Stimulated activated CD4-positive, alpha-beta T cell treated with anti-CD3 and anti-CD28 coated beads, TNF-alpha, amount 100 ng/mL, for 4 hours (primary cell): ENCODE measurements at places on chromosomes 7 and 10.

- no peak for DNase-seq
Observed at GRCh38 chr7:2702594-2702957, 14.6 kb downstream of the AMZ1 start.

DNA sequence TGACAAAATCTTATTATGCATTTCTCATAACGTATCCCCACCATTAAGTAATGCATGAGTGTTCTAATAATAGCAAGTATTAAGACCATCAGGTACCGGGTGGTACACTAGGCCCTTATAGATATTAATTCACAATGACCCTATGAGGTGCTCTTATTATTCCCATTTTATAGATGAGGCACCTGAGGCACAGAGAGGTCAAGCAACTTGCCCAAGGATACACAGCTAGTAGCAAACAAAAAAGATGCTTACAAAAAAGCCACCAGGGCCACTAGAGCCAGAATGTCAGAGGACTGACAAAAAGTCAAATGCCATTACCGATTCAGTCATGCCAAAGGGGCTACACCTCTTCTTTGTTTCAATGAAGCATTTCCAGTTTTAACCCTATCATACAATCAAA lies 5.9 kb downstream of the RSU1 start:
- DNase-seq, result no peak

GRCh38 chr7:1696671-1697498 lies 26.8 kb downstream of the ELFN1 start:
- DNase-seq, result no peak

GRCh38 chr10:48799341-48800006 lies 114.8 kb downstream of the WDFY4 start:
- DNase-seq, result no peak

DNA sequence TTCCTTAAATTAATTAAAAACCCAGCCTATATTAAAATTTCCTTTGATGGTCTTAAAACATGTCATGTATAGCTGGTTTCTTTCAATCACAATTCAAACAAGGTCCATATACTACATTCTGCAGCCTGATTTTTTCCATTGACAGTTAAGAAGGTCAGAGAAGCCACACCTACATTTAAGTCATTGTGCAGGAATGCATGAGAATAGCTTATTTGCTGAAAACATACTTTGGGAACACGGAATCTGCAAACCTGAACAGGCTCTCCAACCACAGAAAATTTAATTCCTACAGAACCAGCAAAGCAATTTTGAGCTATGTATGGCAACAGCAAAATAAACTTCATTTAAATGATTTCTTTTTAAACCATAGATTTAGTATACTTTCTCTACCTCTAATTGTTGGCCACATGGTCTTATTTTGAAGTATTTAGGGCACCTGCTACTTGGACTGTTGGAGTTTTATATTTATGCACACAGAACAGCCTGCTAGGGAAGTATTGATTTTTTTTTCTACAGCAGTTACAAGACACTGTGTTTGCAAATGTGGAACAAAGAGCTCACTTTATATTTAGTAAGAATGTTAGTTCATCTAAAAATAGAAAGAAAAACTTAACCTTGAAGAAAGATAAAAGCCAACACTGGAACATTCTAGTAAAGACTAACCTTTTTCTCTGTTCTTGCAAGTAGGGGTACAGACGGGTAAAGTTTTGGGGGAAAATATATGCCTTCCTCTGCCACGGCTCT lies 240.9 kb upstream of the IMMP2L start:
- DNase-seq, result no peak

- DNase-seq, result no peak
Observed at GRCh38 chr7:50411332-50411731, 38.8 kb downstream of the FIGNL1 start.

- no peak for DNase-seq
Observed at GRCh38 chr7:28806841-28807240, 151.3 kb downstream of the TRIL start.

DNA sequence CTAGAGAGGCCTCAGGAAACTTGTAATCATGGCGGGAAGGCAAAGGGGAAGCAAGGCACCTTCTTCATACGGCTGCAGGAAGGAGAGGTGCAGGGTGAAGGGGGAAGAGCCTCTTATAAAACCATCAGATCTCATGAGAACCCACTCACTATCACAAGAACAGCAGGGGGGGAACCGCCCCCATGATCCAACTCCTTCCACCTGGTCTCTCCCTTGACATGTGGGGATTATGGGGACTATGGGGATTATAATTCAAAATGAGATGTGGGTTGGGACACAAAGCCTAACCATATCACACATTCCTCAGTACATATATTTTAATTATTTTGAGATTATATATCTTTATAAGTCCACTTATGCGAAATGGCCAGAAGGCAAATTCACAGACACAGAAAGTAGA lies 8.9 kb downstream of the HK1 start:
- DNase-seq, result no peak

DNA sequence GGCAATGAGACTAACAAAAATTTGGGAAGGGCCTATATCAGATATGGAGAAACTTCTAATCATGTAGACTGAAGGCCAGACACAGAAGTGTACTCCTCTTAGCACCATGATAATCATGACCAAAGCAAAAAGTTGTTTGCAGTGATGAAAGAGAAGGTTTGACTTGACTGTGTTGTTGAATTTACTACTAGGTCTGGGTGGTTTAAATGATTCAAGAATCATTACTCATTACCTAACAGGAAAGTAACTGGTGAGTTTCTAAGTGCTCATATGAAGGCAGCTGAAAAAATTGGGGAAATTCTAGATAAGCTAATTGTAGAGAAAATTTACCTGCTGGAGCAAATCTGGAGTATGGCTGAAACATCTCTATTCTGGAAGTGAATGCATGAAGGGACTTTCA lies 451.5 kb upstream of the SORCS1 start:
- no peak for DNase-seq

GRCh38 chr10:124366343-124366742 lies 52.4 kb downstream of the OAT start:
- no peak for DNase-seq

GRCh38 chr10:43261578-43262396 lies 5.1 kb downstream of the RASGEF1A start:
- DNase-seq, result no peak

DNA sequence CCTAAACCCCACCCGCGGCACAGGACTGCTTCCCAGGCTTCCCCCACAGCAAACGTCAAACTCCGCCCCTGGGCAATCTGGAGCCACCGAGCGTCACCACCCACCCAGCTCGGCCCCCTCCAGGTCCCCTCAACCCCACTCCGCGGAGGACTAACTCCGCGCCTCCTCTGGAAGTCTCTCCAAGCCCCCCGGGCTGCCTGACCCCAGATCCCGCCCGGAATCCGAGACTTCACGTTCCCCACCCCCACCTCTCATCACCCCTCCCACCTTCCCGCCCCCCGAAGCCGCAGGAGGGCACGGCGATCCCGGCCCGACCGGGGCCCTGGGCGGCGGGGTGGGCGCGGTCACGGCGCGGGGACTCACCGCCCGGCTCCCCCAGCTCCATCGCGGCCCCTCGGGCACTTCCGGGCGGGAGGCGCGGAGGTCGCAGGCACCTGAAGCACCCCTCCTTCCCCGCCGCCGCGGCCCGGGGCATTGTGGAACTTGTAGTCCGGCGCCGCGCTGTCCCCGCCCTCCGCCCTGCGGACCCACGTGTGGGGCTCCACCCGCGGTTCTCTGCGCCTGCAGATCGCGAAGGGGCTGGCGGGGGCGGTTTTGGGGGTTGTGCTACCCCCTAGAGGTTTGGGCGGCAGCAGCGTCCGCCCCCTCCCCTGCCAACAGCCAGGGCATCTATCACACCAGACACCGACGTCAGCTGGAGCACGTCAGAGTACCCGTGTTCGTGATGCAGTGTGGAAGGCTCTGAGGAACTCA lies at the start of gene TMUB1:
Gene TMUB1 (minus strand): TSS at position 423 of the 753 bp plus-strand sequence. CDS start 930 bp downstream, outside the sequence.
- peak; percentile 78 for DNase-seq

- no peak for DNase-seq
Observed at GRCh38 chr10:27899058-27899457, 99.8 kb downstream of the ODAD2 start.

DNA sequence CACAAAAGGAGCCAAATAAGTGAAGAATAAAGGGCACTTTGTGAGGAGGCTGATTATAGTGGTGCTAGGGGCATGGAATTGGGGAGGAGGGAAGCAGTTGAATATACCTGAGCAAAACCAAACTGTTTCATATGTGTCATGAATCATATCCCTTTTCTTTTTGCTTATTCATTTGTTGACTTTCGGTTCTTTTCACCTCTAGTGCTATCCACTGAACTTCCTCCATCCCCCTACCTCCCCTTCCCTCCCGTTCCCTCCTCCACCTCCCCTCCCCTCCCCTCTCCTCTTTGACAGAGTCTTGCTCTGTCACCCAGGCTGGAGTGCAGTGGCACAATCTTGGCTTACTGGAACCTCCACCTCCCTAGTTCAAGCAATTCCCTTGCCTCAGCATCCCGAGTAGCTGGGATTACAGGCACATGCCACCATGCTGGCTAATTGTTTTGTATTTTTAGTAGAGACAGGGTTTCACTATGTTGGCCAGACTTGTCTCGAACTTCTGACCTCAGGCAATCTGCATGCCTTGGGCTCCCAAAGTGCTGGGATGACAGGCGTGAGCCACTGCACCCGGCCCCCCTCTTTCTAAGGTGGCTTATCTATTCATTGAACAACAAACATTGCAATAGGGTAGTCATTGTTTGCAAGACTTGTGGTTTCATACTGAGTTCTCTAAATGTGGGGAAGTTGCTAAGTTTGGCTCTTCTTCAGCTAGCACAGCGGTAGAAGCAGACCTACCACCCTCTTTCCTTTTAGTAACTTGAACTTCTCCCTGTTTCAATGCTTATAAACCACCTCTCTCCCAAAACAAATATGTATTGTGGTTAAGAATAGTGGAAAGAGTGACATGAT lies 150.4 kb upstream of the PRPS1L1 start:
- no peak for DNase-seq

DNA sequence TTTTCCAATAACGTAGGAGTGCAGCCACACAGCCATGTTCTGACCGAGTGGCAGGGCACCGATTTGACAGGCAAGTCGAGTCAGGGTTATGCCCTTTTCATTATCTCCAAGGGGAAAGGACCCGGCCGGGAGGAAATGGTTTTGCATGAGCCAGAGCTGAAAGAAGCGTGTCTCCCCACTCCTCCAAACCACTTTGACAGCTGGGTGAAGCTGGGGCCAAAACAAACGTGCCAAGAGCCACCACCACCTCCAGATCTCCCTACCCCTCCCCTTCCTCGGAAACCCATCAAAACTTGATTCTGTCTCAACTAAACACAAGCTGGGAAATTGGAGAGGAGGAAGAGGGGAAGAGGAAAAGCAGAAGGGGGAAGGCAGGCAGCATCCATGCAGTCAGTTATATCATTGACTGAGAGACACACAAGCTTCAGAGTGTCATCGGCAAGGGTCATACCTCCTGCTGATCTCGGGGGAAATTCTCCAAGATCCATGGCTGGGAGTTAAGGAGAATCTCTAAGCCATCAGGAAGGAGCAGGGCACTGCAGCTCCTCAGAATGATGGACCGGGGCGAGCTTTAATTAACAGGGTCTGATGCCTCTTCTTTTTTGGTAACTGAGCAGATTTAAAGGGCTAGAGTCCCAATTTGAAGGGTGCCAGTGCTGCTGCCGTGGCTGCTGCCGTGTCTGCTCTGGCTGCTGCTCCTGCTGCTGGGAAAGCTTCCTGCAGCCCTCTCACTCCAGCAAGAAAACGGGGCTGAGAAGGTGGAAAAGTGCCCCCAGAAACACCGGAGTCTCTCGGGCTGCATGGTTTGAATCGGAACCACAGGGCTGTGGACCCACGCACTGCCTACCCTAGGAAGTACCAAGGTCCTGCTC lies 34.7 kb upstream of the CALN1 start:
- DNase-seq, result no peak

DNA sequence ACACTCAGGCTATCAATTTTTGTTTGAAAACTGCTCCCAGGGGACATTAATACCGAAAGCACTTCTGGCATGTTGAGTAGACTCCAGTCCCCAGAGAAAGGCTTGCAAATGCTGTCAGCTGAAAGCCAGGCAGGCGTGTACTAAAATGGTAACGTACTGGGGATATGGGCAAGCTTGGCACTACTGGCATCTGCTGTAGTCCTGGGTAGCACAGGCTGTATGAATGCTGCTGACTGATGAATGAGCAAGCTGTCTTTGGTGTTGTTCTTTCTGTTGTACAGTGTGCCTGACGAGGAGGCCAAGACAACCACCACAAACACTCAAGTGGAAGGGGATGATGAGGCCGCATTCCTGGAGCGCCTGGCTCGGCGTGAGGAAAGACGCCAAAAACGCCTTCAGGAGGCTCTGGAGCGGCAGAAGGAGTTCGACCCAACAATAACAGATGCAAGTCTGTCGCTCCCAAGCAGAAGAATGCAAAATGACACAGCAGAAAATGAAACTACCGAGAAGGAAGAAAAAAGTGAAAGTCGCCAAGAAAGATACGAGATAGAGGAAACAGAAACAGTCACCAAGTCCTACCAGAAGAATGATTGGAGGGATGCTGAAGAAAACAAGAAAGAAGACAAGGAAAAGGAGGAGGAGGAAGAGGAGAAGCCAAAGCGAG lies 53.5 kb upstream of the AGBL3 start:
- no peak for DNase-seq

- DNase-seq, result no peak
Observed at GRCh38 chr10:34089253-34089652, 725.8 kb downstream of the PARD3 start.

DNA sequence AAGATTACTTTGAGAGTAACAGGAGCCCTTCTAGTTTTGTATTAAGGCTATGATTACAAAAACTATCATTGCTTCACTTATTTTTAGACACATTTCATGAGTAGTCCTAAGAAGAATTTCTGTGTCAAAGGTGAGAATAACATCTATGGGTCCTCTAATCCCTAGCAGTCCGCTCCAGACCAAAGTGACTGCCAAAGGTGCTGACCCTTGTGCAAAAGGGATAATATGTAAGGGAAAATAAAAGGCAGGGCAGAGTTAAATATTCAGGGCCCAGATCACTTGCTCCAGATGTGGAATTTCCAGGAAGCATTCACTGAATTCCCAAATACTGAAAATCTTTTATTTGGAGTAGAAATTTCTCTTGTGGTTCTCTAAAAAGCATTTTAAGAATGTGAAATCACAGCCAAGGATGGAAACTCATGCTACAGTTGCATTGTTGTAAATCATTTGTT lies 29.3 kb downstream of the RHOBTB1 start:
- no peak for DNase-seq

- no peak for DNase-seq
Observed at GRCh38 chr10:89371987-89372386, 5.9 kb upstream of the IFIT1B start.

DNA sequence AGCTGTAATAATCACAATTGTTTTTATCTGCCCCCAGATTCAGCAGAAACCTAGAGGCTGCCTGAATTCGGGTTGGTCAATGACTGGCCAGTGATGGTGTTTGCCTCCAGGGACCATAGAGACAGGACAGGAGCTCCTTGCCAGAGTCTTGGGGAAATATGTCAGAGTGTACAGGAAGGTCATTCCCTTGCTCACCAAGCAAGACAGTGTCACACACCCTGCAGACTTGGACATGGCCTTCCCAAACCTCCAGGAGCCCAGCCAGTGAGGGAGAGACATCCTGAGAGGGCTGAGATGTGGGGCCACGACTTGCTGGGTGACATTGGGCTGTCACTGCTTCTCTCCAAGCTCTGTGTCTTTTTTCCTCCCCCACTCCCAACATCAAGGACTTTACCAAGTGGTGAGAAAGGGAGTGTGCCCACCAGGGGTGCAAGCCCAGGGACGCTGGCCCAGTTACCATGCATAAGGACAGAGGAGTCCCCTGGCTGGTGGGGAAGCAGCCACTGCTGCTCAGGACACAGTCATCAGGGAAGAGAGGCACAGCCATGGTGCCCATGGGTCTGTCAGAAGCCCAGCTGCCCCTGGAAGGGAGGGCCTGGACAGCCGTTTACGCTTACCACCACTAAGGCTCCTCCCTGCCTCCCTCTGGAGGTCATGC lies 25.3 kb upstream of the C10orf53 start:
- no peak for DNase-seq
